ENCODE measurements at places on chromosomes 13 and 19.

DNA sequence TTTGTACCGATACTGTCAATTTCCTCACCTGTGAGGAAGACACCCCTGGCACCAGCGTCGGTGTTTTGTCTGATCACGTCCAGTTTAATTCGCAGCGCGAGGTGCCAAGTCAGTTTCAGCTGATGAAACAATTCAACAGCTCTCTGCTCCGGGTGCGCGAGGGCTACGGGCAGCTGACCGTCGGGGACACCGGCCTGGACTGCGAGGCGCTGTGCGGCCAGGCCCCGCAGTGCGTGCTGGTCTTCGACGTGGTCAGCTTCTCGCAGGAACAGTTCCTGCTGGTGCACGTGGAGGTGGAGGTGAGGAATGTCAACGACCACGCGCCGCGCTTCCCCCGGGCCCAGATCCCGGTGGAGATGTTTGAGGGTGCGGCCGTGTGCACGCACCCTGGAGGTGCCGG is 171.5 kb downstream of the OLFM4 start:
- no peak for DNase-seq

- no peak for DNase-seq
These were observed 23.5 kb downstream of the ATP4B start for GRCh38 chr13:113634279-113635047.

GRCh38 chr19:56085571-56086275 is 35.4 kb downstream of the ZNF787 start:
- DNase-seq: no peak

GRCh38 chr13:46385946-46386345 is 1.1 kb downstream of the RUBCNL start:
- no peak for DNase-seq

DNA sequence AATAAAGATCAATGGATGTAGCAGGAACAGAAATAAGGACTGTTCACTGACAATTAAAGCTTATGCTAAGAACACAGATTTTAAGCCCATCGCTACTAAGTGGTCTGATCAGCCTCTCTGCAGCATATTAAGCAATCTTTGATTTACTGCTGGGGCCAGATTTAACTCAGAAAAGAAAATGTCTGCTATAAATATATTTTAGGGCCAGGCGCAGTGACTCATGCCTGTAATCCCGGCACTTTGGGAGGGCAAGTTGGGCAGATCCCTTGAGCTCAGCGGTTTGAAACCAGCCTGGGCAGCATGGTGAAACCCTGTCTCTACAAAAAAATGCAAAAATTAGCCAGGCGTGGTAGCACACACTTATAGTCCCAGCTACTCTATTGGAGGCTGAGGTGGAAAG is 43.0 kb downstream of the METTL21C start:
- no peak for DNase-seq

GRCh38 chr19:55179606-55180484 is at the start of gene SYT5:
Gene SYT5, minus strand, starts transcription at chr19:55180289. Its CDS starts 1,248 bp downstream, at chr19:55179041.
- DNase-seq: peak; percentile 29

GRCh38 chr13:102369302-102369701 is 32.5 kb downstream of the FGF14 start:
- DNase-seq: no peak

- no peak for DNase-seq
These were observed 190.9 kb upstream of the KLF12 start for GRCh38 chr13:74325106-74325505.

DNA sequence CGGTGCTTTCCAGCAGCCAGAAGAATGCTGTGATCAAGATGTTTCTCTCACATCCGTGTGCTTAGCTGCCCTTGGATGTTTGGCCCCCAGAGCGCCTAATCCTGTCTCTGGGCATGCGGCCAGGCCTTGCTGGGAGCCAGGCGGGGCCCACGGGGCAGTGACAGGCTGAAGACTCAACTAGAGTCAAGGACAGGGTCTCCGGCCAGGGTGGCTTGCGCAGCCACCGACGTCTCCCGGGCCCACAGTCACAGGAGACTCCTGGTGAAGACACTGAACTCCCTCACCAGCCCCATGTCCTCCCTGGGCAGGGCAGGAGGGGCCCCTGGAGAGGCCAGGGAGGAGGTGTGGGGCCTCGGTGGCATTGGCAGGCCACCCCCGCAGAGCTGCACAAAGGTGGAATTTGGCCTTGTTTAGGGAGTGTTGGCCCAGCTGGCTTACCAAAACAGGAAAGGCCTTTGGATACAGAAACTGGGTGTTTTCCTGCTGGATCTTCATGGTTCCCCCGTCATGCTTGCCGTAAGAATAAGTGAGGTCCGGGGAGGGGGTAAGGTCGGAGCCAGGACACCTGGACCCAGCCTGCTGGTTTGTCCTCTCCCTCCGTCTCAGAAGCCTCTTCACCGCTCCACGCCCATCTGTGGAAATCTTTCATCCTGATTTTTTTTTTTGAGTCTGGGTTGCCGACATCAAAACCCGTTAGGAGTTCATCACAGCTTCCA is 10.0 kb upstream of the NDUFS7 start:
- no peak for DNase-seq

- no peak for DNase-seq
These were observed 224.4 kb downstream of the LACC1 start for GRCh38 chr13:44104197-44104490.

DNA sequence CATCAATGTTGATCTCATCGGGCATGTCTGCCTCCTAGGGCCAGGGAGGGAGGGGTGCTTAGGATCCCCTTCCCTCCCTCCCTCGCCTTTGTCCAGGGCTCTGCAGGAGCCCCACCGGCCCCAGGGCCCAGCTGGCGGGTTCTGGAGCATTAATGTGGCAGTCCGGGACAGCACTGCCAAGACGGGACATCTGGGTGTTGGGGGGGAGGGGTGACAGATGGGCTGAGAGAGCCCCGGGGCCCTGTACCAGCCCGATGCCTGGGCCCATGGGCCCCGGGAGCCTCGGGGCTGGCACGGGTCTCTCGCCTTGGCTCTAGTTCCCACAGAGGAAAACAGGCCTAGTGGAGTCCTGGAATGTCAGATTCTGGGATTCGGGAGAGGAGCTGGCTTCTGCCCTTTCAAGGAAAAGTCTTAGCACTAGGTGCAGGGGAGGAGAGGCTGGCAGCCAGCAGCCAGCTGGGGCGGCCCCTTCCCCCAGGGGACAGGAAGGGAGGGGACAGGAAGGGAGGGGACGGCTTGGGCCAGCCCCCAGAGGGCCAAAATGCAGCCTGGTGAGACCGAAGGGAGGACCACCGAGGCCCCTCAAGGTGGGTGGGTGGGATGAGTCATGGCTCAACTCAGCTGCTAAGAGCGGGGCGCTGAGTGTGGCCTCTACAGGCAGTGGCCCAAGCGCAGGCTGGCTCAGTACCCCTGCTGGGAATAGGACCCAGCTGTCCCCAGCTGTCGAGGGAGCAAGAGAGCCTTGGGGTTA is 3.1 kb downstream of the PPP1R14A start:
- DNase-seq: no peak

GRCh38 chr13:50456111-50456510 is 387.4 kb downstream of the DLEU7 start:
- no peak for DNase-seq

DNA sequence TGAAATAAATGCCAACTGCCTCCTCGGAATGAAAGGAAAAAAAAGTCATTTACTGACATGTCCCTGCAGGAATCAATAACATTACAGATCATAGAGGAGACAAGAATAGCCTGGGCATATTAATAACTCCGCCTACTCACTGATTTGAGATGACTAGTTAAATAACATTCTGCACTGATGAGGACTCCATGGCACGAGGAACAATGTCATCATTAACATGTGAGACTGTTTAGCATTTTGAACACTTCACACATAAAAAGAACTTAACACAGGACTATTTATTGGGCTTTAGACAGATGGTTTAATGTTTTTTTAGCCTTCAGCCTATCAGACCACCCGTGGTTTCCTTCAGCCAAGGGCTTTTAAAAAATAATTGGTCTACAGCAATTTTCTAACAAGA is 170.1 kb downstream of the OLFM4 start:
- DNase-seq: no peak

DNA sequence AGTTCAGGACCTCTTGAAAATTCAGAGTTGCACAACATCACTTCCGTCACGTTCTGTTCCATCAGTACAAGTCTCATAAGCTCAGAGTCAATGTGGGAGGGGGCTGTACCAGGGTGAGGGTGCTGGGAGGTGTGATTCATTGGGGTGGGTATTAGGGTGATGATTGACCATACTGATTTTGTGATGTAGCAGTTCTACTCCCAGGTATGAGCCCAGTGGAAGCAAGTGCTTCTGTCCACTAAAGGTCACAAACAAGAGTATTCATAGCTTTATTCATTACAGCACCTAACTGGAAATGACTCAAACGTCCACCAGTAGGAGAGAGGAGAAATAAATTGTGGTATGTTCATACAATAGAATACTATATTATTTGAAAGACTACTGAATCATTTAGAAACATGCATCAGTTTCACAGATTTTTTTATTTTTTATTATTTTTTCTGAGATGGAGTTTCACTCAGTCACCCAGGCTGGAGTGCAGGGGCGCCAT is 12.1 kb upstream of the UPF3A start:
- DNase-seq: no peak

DNA sequence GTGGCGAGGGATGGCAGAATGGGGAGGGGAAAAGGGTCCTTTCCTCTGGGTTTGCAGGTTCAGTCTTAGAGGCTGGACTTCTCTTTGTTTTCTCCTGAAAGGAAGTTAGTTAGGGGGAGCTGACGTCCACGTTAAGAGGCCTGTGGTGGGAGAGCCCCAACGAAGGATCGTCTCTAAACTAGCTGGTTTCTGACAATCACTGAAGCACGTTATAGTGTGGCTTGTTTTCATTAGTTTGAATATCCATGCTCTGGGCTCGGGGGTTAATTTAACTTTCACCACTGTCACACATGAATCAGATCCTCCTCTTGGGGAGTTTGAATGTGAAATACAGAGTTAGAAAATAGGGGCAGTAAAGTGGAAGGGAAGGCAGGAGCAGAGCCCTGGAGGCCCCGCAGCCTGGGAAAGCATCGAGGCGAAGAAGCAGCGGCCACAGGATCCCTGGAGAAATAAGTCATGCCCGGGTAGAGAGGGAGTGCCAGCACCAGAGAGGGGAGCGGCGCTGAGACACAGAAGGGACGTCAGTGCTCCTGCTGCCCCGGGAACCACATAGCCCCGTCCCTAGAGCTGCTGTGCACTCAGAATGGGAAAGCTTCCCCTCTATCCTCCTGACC is 31.1 kb upstream of the AMER2 start:
- DNase-seq: no peak

DNA sequence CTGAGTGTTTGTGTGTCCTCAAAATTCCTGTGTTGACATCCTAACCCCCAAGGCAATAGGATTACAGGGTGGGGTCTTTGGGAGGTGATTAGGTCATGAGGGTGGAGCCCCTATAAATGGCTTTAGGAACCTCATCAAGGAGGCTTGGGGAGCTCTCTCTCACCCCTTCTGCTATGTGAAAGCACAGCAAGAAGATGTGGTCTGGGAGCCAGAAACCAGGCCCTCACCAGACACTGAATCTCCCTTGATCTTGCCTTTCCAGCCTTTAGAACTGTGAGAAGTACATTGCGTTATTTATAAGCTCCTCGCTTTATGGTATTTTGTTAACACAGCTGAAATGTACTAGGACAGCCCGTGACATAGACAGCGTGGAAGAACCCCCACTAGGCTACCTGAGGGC is 712.0 kb upstream of the SGCG start:
- no peak for DNase-seq

DNA sequence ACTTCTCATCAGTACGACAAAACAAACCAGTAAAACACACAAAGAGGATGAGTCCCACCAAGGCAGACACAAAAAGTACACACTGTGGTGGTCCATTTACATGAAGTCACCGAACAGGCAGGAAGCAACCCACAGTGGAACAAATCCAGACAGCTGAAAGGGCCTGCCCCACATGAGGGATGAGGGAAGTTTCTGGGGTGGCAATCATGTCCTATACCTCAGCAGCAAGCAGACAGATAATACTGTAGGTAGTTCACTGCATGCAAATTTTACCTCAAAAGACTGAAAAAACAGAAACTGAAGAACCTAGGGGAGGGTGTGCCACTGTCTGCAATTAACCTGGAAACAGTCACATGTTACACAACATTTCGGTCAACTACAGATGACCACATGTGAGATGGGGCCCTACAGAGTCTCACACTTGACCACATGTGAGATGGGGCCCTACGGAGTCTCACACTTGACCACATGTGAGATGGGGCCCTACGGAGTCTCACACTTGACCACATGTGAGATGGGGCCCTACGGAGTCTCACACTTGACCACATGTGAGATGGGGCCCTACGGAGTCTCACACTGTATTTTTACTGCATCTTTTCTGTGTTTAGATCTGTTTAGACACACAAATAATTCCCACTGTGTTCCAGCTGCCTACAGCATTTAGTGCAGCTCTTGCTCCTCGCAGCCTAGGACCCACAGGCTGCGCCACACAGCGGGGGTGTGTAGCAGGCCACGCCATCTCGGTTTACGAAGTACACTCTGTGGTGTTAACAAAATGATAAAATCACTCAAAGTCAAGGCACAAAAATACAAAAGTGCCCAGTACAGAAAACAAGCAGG is 22.2 kb downstream of the PCID2 start:
- DNase-seq: no peak

DNA sequence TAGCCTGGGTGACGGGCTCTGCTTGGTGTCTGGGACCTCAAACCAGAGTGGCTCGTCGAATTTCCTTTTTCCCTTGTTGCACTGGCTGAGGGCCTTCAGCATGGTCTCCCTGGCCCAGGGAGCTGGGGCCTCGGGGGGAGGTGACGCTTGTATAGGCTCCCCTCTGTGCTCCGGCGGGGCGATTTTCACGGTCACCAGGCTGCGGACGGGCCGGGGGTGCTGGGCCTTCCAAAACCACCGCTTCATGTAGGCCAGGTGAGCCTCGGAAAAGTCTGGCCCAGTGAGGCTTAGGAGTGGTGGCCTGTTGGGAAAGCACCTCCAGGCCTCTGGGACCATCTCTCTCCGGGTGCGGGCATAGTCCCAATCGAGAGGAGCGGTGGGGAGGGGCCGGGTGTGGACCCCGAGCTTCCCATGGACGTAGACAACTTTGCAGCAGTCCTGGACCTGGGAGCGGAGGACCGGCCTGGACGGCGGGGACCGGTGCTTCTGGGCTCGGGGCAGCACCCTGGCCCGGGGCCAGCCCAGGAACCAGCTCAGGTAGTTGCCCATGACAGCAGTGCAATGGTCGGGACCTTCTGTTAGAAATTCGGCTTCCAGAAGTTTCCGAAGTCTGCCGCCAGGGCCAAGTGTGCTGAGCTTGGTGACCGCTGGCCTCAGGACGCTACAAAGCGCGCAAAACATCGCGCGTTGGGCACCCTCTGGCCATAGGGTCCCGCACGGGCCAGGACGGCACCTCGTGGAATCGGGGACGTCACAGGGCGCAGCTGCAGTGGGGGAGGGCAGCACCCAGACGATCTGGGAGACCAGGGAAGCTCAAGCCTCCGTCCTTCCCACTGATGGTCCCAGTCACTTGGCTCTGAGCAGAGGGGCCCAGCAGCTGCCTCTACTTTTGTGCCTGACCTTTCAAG is 41.6 kb upstream of the MTUS2 start:
- no peak for DNase-seq

DNA sequence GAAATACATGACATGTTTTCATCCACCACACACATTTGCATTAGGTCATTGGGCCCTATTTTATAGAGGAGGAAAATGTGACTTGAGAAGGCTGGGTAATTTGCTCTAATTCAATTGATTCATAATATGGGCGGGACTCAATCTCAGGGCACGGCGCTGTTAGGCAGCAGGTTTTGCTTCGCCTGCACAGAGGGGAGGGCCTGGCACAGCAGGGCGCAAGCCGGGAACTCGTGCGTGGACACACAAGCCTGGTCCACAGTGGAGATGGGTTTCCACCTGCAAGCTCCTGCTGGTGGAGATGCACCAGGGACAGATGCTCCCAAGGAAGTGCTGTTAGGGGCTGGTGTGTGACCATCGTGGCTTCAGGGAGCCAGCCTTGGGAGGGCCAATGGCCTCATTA is 58.4 kb upstream of the MTIF3 start:
- DNase-seq: no peak

- no peak for DNase-seq
These were observed 225.0 kb downstream of the FGF14 start for GRCh38 chr13:102176846-102177245.

Data from stimulated activated CD8-positive, alpha-beta memory T cell treated with anti-CD3 and anti-CD28 coated beads, Interleukin-15, amount 100 ng/mL, for 4 hours (primary cell).